ENCODE measurements at places on chromosomes 7 and 10.

GRCh38 chr7:111232249-111233084, 141.5 kb downstream of the LRRN3 start:
- no peak for DNase-seq

- DNase-seq, result no peak
These were observed 151.2 kb upstream of the PCBD1 start for GRCh38 chr10:71039551-71039950.

DNA sequence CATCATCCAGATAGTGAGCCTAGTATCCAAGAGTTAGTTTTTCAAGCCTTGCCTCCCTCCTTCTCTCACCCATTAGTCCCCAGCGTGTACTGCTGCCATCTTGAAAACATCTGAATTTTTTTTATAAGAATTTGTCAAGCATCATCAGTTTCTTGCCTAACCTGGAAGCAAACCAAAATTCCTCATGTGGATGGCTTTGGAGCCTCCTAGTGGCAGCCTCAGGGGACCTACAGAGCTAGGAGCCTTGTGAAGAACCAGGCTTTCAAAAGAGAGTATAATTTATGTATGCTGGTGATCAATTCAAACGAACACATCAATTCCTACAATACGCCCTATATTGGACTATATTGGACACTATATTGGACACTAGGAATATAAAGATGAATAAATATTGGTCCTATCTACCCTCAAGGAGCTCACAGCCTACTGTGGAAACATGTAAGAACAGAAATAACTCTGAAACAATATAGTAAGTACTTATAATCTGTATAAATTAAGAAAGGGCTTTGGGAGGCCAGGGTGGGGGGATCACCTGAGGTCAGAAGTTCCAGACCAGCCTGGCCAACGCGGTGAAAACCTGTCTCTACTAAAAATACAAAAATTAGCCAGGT, 63.4 kb downstream of the HPSE2 start:
- no peak for DNase-seq

- no peak for DNase-seq
These were observed 139.2 kb downstream of the FAM53B start for GRCh38 chr10:124605001-124605370.

GRCh38 chr10:62589689-62590088, 214.8 kb upstream of the ADO start:
- DNase-seq, result no peak

DNA sequence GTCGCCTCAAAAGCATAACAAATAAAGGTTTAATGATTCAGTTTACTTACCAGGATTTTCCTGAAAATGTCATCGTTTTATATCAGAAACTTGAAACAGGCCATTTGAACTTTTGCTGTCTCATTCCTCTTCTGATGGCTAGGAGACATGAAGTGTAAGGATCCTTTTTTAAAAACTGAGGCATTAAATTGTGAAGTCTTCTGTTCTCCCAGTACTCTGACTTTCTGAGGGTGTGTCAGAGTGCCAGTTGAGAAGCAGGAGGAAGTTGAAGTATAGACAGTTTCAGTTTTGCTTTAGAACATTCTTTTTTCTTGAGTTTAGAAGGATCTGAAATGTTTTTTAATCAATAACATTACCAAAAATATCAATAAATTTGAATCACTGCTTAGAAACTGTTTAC, at the start of gene SAMD9L:
Gene SAMD9L (minus strand): TSS at position 242 of the 400 bp plus-strand sequence. CDS start 12,414 bp downstream, outside the sequence.
- DNase-seq, result no peak

- no peak for DNase-seq
These were observed 37.0 kb downstream of the PPP2R2D start for GRCh38 chr10:131937836-131938235.

DNA sequence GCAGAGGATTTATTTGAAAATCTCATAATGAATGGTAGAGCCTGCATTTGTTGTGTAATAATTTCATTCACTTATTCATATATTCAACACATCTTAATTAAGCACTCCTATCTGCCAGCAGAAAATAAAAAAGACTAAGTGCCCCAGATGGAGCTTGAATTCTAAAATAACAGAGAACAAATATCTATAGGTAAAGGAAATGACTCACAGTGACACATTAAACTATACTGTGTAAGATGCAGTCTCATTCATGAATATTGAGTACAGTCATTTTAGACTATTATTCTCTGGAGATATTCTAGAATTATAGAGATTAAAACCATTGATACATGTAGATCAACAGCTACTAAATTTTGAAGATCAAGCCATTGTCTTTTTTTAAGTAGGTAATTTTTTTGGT, 72.1 kb downstream of the PTPRZ1 start:
- DNase-seq, result no peak

DNA sequence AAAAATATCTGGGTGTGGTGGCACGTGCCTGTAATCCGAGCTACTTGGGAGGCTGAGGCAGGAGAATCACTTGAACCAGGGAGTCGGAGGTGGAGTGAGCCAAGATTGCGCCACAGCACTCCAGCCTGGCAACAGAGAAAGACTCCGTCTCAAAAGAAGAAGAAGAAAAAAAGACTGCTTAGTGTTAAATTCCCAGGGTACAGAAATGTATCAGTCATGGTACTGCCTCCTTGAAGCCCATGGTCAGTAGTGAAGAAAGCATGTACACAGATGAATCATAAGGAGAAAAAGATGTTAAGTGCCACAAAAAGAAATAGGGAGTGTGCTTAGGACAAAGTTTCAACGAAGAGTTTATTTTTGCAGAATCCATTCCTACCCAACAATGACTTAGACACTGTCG, 62.5 kb upstream of the KMT2E start:
- DNase-seq, result no peak

GRCh38 chr7:103297837-103298179, 573 bp downstream of the PMPCB start:
- DNase-seq, result no peak

GRCh38 chr7:75889826-75890225, 11.0 kb downstream of the RHBDD2 start:
- DNase-seq, result no peak

- no peak for DNase-seq
These were observed 48.3 kb downstream of the ZNF783 start for GRCh38 chr7:149310113-149310836.

DNA sequence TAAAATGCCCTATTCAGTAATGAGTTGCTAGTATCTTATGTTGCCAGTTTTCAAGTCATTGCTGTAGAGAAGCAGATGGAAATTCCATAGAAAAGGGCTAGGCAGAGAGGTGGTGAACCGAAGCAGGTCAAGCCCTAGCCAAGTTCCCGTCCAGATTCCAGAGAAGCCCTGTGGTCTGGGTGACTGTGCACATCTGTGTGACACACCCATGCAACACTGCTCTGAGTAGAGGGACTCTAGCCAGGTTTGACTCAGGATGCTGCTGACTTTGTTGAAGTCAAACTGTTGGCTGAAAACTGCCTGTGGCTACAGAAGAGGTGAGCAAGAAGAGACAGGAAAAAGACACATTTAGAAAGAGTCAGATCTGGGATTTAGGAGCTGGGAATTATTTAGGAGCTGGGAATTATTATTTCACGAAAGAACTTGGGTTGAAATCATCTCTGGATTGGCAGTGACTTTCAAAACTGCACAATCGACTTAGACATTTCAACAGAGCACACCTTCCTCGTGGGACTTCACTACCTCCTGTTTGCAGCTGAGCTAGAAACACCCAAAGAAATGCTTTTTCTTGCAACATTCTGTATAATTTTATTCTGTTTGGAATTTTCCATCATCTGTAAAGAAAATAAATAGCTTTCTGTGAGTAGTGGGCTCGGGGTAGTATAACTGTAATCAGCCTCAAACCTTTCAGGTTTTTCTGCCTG, 149.1 kb upstream of the PRKCQ start:
- DNase-seq, result no peak

DNA sequence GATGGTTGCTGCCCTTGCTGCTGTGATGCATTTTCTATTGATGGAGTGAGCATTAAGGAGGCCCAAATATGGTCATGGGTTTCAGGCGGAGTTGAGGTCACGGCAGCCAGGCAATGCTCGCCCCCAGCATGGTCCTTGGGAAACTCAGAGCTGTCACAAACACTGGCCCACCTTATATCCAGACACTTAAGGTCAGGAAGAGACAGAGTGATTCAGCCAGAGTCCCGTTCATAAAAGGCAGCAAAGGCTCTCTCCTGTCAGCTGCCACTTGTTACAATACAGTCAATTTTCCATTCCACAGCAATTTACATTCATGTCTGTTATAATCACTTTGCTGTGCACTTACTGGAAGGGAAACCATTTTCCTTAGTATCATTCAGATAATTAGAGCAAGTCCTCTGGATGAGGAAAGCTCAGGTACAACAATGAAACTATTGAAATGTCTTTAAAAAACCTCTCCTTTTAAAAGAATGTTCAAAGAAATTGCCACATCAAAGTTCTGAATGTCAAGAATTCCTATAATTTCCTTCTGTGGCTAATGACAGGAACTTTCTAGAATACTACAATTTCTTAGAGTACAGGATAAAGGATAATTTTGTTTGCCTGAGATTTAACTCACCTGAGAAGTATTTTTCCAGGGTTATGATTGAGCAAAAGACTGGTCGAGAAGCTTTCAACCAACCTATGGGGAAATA, 14.8 kb upstream of the ANKRD1 start:
- DNase-seq, result no peak

- DNase-seq, result no peak
These were observed 160.2 kb downstream of the IPMK start for GRCh38 chr10:58107506-58107905.

DNA sequence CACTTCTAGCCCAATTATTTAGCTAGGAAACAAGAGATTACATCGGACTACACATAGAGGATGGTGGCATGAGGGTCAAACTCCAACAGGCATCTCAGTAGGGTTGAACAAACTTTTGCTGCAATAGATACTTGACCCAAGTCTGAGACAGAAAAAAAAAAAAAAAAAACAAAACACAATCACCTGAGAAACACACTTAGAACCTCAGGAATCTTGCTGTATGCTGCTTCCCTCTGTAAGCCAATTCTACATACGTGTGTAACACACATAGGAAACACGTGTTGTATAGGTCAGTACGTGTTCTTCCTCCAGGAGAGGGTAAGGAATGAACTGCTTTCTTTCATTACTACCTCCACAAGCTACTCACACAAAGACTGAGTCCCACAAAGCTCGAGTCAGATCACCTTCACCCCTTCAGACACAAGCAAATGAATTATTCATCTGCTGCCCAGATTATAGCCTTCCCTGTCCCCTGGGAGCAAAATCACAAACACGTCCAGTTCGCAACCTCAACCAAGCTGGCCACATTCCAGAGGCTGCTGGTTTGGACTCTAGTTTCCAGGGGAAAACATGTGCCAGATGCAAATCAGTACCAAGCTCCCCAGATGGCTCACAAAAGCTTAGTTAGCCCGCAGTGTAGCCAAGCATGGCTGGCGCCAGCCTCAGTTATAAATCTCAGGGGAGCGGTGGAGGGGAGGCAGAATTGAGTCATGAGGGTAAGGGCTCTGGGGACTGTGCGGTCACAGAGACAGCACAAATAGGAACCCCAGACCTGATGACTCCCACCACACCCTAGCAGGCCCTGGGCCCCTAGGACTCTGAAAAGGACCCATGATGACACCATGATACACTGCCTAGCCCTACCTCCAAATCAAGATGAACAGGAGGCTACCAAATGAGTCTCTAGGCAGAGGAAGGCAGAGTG, 15.1 kb downstream of the PSAP start:
- DNase-seq, result no peak

DNA sequence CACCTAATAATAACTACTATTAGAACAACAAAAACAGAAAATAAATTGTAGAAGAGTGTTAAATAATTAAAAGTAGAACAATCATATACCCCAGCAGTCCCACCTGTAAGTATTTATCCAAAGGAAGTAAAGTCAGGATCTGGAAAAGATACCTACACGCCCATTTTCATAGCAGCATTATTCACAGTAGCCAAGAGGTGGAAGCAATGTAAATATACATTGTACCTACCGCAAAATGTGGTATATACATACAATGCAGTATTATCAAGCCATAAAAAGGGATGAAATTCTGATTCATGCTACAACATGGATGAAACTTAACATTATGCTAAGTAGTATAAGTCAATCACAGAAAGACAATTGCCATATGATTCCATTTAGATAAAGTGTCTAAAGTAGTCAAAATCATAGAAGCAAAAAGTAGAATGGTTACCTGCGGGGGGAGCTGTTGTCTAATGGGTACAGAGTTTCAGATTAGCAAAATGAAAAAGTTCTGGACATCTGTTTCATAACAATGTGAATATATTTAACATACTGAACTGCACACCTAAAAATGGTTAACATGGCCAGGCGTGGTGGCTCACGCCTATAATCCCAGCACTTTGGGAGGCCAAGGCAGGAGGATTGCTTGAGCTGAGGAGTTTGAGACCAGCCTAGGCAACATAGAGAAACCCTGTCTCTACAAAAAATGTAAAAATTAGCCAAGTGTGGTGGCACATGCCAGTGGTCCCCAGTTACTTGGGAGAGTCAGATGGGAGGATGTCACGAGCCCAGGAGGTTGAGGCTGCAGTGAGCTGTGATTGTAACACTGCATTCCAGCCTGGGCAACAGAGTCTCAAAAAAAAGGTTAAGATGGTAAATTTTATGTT, 6.0 kb upstream of the TMED4 start:
- DNase-seq, result peak; percentile 73

DNA sequence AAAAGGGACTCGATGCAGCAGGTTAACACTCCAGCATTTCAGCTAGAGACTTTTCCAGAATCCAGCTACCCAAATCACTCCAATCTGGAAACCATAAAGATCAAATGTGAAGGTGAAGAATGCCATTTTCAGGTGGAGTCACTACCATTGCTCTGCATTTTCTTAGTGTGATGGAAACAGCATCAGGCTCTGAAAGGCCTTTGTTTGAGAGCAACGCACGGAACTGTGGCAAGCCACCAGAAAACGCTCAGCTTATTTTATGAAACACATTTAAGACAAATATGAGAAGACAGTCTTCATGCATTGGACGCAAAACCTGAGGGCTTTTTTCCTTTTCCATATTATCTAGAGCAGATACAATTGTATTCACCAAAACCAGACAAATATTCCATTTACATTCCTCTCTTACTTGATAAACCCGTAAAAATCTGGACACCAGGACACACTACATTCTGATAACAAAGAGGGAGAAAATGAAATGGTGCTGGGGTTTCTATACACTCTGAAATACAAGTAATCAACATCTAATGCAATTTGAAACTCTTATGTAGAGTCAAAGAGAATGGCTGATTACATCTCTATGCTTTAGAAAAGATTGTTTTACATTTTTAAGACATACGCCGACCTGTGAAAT, 99.1 kb downstream of the NRP1 start:
- no peak for DNase-seq
